ENCODE measurements at places on chromosomes 11 and 22.

DNA sequence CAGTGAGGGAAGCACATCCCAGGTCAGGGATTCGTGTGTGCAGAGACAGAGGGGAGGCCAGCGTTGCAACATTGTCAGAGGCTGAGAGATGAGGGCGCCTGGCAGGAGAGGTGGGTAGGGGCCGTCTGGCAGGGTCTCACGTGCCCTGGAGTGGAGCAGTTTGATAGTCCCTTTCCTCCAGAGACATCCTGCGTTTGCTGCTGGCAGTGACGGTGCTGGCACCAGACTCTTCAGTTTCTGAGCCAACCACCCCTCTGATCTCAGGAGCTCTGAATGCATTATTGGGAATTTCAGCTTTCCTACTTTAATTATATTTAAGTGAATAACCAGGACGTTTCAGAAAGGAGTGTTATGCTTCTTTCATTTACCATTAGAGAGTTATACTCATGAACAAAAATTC, 136.5 kb downstream of the WNT7B start:
- DNase-seq: no peak
- no peaks in the 10 kb centered on the region for H3K27me3 ChIP-seq
- H3K36me3 ChIP-seq: no peaks in the 10 kb centered on the region
- H3K4me1 ChIP-seq: peaks cover 4% of the 10 kb centered on the region
- H3K27ac ChIP-seq: no peak overlapping the region

GRCh38 chr11:87967459-87967858, 207.8 kb downstream of the RAB38 start:
- H3K27me3 ChIP-seq: no peaks in the 10 kb centered on the region
- no peak overlapping the region for H3K27ac ChIP-seq
- no peaks in the 10 kb centered on the region for H3K36me3 ChIP-seq
- peak; percentile 74 for DNase-seq
- H3K4me1 ChIP-seq: no peaks in the 10 kb centered on the region

GRCh38 chr11:109133159-109133558, 288.8 kb upstream of the C11orf87 start:
- H3K27me3 ChIP-seq: no peaks in the 10 kb centered on the region
- no peaks in the 10 kb centered on the region for H3K4me1 ChIP-seq
- no peak overlapping the region for H3K4me3 ChIP-seq
- no peak for DNase-seq

DNA sequence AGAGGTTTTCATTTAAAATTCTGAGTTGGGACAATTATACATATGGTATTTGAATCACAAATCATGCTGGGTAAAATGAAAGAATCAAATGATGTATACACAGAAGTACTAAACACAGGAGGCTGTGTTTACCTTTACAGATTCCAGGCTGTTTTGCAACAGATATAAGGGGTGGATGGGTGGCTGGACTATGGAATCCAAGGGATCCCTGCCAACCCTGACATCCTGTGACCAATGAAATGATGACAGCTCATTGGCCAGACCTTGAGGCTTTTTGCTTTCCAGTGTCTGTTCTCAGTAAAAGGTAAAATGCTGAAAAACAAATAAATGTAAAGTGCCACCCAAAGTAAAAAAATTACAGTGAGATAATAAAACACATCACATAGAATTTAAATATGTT, 3.3 kb upstream of the DDI1 start:
- no peak overlapping the region for H3K4me3 ChIP-seq
- H3K36me3 ChIP-seq: no peaks in the 10 kb centered on the region
- no peak for DNase-seq
- no peaks in the 10 kb centered on the region for H3K27me3 ChIP-seq
- no peaks in the 10 kb centered on the region for H3K4me1 ChIP-seq

DNA sequence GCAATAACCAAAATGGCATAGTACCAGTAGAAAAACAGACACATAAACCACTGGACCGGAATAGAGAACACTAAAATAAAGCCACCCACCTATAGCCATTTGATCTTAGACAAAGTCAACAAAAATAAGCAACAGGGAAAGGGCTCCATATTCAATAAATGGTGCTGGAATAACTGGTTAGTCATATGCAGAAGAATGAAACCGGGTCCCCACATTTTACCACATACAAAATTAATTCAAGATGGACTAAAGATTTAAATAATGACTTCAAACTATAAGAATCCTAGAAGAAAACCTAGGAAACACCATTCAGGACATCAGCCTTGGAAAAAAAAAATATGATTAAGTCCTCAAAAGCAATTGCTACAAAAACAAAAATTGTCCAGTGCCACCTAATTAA, 30.1 kb upstream of the NOX4 start:
- no peaks in the 10 kb centered on the region for H3K27me3 ChIP-seq
- no peaks in the 10 kb centered on the region for H3K4me1 ChIP-seq
- no peak for DNase-seq
- H3K27ac ChIP-seq: no peak overlapping the region

- no peaks in the 10 kb centered on the region for H3K27me3 ChIP-seq
- H3K27ac ChIP-seq: no peak overlapping the region
- DNase-seq: no peak
- no peak overlapping the region for H3K4me3 ChIP-seq
Observed at GRCh38 chr11:134615041-134615615, 203.1 kb upstream of the B3GAT1 start.

DNA sequence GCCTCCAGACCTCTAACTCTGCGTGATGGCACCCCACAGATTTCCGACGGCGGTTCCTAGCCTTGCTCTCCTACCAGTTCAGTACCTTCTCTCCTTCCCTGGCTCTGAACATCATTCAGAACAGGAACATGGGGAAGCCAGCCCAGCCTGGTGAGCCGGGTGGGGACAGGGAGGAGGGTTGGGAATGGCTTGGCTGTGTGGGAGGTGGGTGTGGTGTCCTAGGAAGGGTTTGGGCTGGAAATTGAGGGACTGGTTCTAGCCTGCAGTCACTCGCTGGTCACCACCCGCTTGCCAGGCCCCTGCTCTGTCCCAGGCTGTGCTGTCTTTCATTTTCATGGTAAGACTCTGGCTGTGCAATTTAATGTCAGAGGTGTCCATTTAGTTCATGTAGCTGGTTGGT, 33.9 kb downstream of the NAT10 start:
- no peak overlapping the region for H3K27ac ChIP-seq
- H3K4me1 ChIP-seq: no peaks in the 10 kb centered on the region
- H3K27me3 ChIP-seq: no peaks in the 10 kb centered on the region
- no peak for DNase-seq
- H3K4me3 ChIP-seq: no peak overlapping the region

- H3K36me3 ChIP-seq: no peaks in the 10 kb centered on the region
- DNase-seq: no peak
- H3K27ac ChIP-seq: no peak overlapping the region
- H3K4me1 ChIP-seq: peaks cover 10% of the 10 kb centered on the region
- no peaks in the 10 kb centered on the region for H3K27me3 ChIP-seq
- H3K4me3 ChIP-seq: no peak overlapping the region
Observed at GRCh38 chr11:113372309-113372708, 15.3 kb upstream of the ANKK1 start.

GRCh38 chr22:45009606-45010531, at the start of gene PHF21B:
Gene PHF21B (minus strand): TSS chr22:45010005. CDS start chr22:45009549, 456 bp downstream.
- H3K4me3 ChIP-seq: peak within 1 kb of the TSS; percentile 84
- no peaks in the 10 kb centered on the region for H3K36me3 ChIP-seq
- H3K27me3 ChIP-seq: no peaks in the 10 kb centered on the region
- peaks cover 8% of the 10 kb centered on the region for H3K4me1 ChIP-seq

- no peak overlapping the region for H3K4me3 ChIP-seq
- H3K36me3 ChIP-seq: no peaks in the 10 kb centered on the region
- DNase-seq: no peak
- no peaks in the 10 kb centered on the region for H3K27me3 ChIP-seq
- H3K4me1 ChIP-seq: no peaks in the 10 kb centered on the region
- no peak overlapping the region for H3K27ac ChIP-seq
Observed at GRCh38 chr11:61194981-61195695, 8.2 kb upstream of the PGA3 start.

All from mesendoderm (in vitro differentiated cells).